ENCODE measurements at places on chromosomes 4 and X.
A peak's percentile ranks its signal among the peaks of the same experiment; 100 is the strongest.

- DNase-seq = peak; percentile 76
These were observed 24.4 kb downstream of the SYAP1 start for GRCh38 chrX:16743604-16744325.

- DNase-seq = no peak
These were observed 68.2 kb downstream of the ARHGAP10 start for GRCh38 chr4:147799986-147800555.

- DNase-seq = no peak
These were observed 337.8 kb upstream of the NOCT start for GRCh38 chr4:138677748-138678147.

DNA sequence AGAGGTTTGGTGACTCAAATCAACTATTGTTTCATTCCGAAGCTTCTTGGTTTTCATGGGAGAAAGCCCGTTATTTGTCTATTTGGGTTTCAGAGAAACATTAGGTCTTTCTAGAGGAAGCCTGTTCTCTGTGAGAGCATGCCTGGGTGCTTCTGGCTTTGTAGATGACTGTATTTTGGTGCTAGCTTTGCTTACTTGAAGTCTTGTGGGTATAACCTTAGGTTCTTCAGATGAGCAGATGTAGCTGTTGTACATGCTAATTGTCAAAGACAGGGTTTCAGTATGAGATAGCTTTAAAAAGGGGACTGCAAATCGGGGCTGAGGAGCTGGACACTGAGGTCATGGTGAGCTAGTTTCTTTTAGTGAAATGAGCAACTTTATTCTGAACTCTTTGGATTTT, 7.9 kb upstream of the STOX2 start:
- DNase-seq = no peak

GRCh38 chrX:41718481-41719235, 5.3 kb upstream of the GPR82 start:
- no peak for DNase-seq

GRCh38 chr4:6115746-6116586, 84.4 kb downstream of the JAKMIP1 start:
- DNase-seq = no peak

DNA sequence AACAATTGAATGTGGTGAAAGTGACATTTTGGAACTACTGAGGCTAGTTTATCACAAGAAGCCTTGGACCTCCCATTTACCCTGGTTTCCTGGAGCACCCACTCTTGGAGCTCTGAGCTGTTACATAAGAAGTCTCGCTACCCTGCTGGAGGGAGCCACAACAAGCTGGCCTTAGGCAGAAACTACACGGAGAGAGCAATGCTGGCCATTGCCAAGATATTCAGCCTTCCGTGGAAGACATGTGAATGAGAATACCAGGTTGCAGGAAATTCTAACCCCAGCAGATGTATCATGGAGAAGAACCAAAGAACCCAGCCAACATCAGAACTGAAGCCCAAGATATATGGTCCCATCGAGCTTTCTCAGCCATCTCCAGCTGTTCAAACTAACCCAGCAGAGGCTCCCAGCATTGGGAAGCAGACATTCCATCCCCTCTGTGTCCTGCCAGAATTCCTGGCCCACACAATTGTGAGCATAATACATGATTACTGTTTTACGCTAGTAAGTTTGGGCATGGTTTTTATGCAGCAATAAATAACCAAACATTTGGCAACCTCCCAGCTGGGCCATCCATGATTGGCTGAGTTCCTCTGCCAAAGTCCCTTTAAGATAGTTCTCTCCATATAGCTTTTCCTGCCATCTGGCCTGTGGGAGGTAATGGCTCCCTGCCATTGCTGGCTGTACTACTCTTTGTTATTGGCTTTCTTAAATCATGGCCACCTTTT, 17.9 kb upstream of the PDE5A start:
- no peak for DNase-seq

GRCh38 chr4:3361406-3361805, 68.6 kb downstream of the RGS12 start:
- DNase-seq = no peak

DNA sequence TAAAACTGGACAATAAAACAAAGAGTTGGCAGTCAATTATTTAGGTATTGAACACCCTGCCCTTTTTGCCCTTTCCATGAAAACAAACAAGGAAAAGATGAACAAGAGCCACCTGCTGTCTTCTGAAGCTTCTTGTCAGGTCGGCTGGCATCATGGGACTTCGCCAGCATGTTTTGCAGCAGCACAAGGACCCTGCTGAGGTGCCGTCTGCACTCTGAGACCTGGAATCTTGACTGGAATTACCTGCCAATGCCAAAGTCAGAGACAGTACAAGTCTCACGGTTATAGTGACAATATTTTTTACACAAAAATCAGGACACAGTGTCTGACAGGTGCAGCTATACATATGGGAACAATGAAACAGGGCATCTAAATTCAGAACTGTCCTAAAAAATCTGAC, 284.5 kb downstream of the GASK1B start:
- no peak for DNase-seq

Measured in HCEC 1CT (cell line).